NCI-H526 treated with DMSO at 0.1 percent for 48 hours (cell line): ENCODE measurements at places on chromosomes 11 and 22.

DNA sequence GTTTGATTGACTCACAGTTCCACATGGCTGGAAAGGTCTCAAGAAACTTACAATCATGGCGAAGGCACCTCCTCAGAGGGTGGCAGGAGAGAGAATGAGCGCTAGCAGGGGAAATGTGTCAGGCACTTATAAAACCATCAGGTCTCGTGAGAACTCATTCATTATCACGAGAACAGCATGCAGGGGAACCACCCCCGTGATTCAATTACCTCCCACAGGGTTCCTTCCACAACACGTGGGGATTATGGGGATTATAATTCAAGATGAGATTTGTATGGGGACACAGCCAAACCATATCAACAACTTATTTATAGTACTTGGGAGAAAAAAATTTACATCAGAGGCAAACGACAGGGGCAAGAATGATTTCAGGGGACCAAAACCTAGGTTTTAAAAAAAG lies 3.0 kb downstream of the ME3 start:
- DNase-seq = no peak

DNA sequence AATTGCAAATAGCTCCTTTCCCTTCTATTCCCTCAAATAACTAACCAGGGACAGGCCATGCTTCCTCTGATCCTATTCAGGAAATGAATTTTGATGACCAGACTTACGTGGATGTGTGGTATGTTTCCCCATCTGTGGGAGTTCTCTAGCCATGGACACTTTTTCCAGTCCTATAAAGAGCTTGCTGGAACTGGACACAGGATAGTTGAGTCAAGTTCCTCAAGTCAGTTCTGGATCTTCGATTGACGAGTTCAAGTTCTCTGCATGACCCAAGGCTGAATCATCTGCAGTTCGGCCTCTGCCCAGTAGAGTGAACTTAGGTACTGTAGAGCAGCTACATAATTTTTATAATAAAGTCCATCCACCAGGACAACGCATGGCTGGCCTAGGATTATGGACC lies 52.7 kb upstream of the CCND1 start:
- DNase-seq = no peak

DNA sequence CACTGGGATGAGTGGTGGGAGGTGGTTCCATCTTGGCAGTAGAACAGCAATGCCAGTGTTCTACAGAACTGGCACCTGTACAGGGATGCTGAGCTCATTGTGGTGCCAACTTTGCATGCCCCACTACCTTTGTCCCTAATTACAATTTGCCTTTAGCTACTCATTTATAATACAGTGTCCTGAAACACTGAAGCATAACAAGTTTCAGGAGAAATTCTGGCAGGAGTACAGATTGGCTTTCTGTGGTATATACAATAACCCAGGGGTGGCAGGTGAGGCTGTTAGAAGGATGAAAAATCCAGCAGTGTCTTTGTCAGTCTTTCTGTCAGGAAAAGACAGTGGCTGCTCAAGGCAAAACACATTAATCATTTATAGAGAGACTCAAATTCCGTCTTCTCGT lies 240.3 kb downstream of the FAM76B start:
- peak; percentile 40 for DNase-seq

DNA sequence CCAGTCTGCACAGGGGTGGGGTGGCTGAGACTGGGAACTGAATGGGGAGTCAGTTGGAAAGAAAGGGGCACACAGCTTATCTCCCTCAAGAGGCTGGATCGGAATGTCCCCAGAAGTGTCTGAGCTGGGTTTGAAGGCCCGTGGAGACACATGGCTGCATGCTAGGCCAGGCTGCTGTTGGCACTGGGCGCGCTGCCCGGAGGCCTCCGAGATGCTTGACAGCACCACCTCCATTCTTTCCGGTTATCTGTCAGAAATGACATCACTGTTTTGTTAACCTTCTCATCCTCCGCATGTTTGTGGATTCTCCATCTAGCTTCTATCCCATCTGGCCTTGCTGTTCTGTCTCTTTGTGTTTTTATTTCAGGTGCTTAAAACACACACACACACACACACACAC lies 85.5 kb downstream of the APIP start:
- DNase-seq = no peak

DNA sequence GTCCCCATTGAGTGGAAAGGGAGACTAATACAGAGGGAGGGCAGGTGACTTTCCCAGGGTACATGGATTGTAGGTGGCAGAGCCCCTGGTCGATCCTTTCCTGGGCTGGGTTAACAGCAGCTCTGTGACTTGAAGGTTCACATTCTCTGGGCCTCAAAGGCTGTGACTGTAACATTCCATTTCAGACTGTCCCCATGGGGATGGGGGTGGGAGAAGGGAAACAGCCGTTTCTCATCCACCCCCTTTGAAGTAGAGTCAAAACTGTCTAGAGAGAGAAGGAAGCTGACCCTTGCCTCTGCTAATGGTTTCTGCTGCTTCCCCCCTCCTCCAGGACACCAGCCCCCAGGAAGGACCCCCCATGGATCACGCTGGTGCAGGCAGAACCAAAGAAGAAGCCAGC lies 19.2 kb downstream of the MICALL1 start:
- DNase-seq = no peak

DNA sequence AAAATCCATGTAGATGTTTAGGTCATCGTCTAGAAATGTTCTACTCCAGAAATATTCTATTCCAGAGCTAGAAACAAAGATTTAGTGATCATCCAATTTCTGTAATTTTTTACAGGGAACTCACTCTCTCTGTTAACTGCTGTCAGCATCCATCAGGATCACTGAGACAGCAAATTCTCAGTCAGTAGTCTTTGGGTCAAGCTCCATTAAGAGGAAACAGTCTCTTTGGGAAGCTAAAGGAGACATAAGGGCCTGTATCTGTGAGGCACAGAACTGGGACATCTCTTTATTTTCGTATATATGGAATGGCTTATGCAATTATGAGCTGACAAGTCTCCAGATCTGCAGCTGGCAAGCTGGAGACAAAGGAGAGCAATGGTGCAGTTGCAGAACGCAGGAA lies 48.3 kb downstream of the PIK3C2A start:
- DNase-seq = no peak

GRCh38 chr11:110430267-110431050 lies 711 bp downstream of the FDX1 start:
- peak; percentile 88 for DNase-seq

DNA sequence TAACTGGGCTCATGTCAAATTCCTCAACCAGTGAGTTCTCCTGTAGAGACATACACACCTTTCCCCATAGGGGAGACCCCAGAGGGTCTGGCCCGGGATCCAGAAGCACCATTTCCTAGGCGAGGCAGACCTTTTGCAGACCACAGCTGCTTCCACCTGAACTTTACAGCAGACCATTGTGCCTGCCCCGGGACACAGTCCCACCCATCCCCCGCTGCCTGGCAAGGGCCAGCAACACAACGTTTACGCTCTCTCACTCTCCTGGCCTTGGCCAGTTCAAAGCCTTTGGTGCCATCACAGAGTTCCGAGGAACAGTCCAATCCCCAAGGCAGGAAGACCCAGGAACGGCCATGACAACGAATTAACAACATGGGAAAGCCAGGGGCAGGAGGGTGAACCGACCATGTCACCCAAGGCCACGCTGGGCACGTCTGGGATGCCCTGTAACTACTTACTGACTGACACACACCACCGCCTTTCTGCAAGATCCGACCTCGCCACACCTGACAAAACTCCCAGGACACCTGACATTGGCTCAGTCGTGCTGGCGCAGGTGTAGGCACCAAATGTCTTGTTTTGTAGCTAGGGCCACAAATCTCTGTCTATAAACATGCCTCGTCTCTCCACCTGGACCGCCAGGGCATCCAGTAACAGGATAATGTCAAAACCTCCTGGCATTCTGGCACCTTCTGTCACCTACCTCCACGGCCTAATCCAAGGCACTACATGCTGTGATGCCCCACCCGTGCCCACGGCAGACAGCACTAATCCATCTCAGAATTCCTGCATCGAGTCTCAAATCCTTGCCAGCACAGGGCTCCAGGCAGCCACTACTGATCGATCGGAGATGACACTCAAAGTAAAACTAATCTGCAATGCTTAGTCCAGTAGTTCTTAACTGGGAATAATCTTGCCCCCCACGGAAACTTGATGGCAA lies 51.3 kb downstream of the MYH9 start:
- no peak for DNase-seq

DNA sequence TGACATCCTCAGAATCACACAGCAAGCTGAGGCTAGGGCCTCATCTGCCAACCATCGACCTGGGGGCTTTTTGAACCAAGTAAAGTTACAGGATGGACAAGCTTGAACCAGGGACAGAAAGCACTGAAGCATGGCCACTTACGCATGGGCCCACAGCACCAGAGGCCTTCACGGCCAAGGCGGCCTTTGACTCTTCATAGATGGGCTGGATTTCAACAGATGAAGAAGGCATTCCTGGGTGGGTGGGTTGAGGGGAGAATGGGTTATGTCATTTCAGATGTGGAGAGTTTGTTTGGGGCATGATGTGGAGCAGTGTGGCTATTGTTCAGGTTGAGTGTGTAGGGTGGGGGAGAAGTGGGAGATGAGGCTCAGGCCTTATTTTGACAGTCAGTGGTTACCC lies 60.2 kb downstream of the LRRC32 start:
- DNase-seq = no peak

DNA sequence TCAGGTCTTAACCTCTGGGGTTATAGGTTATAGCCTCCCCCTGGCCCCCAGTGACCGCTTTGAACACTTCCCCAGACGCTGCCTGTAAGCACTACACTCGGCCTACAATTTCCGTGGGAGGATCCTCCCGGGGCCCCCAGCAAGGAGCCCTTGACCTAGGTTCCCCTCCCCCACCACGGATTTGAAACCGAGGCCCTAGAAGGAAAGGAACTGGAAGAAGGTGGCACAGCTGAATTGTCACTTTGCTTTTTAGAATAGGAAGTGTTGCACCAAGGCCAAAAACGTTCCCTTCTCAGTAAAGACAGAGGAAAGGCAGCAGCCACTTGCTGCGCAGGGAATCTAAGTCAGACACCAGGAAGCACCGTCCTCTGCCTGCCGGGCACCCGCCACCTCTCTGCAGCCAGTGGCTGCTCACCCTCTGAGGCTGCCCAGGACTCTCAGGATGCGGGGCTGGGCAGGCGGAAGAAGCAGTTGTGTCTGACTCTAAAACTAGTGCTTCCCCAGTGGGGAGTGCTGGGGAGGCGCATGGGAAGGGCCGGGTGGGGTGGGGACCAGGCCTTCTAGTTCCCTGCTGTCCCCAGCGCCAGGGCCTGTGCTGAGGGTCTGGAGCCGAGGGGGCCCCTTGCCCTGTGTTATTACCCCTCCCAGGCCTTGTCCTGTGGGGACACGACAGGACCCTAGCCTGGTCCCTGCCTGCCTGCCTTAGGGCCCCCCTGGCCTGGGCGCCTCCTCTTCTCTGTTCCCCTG lies 7.9 kb upstream of the FLRT1 start:
- DNase-seq = no peak

DNA sequence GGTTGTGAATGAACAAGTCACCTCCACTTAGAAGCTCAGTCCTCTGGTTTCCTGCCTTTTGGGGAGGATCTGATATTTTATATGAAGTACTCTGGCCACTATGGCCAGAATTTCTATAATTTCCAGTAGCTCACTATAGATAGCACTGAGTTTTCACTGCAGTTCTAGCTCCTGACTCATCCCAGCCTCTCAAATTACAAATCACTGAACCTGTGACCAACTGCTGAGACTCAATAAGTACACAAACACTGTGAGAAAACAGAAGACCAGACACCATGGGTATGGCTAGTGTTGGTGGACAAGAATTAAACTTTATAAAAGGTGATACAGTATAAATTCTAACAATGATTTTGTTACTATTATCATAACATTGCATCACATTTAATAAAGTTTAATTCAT lies 47.1 kb upstream of the UCP3 start:
- no peak for DNase-seq

GRCh38 chr22:17476838-17477237 lies 86.5 kb upstream of the SLC25A18 start:
- DNase-seq = no peak

DNA sequence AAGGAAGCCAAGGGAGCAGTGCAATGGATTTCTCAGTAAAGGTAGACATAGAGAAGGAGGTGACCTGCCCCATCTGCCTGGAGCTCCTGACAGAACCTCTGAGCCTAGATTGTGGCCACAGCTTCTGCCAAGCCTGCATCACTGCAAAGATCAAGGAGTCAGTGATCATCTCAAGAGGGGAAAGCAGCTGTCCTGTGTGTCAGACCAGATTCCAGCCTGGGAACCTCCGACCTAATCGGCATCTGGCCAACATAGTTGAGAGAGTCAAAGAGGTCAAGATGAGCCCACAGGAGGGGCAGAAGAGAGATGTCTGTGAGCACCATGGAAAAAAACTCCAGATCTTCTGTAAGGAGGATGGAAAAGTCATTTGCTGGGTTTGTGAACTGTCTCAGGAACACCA lies 6.6 kb downstream of the TRIM22 start:
- DNase-seq = no peak

DNA sequence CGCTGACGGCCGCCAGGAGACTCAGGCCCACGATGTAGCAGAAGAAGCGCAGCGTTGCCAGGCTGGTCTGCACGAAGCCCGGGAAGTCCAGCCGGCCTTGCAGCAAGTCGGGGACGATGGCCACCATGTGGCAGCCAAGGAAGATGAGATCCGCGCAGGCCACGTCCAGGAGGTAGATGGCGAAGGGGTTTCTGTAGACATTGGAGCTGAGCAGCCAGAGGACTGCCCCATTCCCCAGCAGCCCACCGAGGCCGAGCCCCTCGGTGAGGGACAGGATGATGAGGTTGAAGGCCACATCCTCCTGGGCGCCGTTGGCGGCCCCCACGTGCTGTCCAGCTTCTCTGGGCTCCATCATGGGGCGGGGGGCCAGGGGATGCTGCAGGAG lies 3.8 kb downstream of the MRGPRE start:
- DNase-seq = no peak

DNA sequence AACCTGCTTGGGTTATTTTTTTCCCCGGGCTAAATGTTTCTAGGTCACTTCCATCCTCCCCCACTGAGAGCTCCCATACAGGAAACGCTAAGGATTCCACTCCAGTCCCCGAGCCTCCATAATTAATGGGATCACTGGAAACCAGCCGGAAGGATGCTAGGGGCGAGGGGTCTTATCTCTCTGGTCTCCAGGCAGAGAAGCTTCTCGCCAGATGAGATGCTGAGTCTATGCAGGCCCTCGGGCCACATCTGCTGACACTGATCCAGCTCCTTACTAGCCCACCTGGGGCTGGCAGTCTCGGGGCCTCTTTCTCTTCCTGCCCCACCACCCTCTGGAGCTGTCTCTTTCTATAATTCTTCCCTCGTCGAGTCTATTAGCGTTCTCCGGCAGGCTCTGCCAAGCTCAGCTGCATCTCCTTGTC lies 125.9 kb upstream of the SYT13 start:
- no peak for DNase-seq

GRCh38 chr11:110490886-110491285 lies 61.1 kb downstream of the FDX1 start:
- DNase-seq = no peak

DNA sequence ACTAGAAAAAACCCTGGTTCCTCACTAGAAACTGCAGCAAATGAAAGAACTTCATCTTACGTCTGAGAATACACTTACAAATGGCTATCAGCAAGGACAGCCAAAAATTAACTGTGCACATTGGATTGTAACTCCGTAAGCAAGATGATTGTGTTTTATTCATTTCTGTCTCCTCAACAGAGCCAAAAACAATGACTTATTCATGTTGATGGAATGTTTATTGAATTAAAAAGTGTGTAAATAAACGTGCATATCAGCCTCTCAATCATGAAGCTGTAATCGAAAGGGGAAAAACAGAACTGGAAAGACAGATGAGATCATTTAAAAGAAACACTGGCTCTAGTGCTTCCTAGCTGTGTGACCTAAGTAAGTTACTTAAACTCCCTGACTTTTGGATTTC lies 307.5 kb upstream of the ZC3H12C start:
- no peak for DNase-seq

GRCh38 chr22:40799008-40799407 lies 20.1 kb downstream of the SLC25A17 start:
- DNase-seq = no peak

- peak; percentile 62 for DNase-seq
These were observed 85.6 kb downstream of the CADM1 start for GRCh38 chr11:115418626-115419025.
